ENCODE measurements at places on chromosomes 13 and 19. TPM values are rescaled to one million over a fixed set of nuclear protein-coding genes. Genes with fewer than 3 reads are reported as not detected.
A peak's percentile ranks its signal among the peaks of the same experiment; 100 is the strongest.

DNA sequence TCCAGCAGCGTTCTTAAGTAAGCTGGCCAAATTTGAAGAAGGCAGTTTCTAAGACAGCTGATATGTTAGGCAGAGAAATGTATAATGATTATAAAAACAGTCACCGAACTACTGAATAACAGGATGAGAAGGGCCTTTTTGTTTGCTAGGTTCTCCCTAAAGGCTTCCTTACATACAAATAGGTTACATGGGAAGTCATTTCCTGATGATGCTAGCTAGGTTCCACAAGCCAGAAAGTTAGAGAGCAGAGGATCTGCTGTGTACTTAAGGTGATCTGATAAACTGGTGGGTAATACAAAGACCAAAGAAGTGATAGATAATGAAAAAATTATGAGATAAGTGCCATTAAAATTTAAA, 139.7 kb downstream of the VWA8 start:
- DNase-seq: no peak

GRCh38 chr19:6711605-6712004, 8.8 kb downstream of the C3 start:
- DNase-seq: no peak

DNA sequence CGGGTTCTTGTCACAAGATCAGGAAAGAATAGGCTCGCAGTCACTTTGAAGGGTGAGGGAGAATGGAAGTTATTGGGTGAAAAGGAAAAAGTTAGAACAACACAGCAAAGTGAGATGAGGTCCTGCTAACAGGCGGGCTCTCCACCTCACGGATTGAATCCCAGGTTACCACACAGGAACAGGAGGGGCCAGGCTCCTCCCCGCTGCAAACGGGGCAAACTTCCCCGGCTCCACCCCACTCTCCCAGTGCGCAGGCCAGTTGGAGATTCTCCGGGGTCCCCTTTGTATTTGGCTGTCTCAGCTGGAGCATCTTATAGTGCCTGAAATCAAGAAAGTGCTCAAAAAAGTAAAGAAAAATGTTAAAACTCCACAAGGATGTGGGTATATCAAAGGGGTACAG, 78.3 kb upstream of the IPO5 start:
- no peak for DNase-seq

DNA sequence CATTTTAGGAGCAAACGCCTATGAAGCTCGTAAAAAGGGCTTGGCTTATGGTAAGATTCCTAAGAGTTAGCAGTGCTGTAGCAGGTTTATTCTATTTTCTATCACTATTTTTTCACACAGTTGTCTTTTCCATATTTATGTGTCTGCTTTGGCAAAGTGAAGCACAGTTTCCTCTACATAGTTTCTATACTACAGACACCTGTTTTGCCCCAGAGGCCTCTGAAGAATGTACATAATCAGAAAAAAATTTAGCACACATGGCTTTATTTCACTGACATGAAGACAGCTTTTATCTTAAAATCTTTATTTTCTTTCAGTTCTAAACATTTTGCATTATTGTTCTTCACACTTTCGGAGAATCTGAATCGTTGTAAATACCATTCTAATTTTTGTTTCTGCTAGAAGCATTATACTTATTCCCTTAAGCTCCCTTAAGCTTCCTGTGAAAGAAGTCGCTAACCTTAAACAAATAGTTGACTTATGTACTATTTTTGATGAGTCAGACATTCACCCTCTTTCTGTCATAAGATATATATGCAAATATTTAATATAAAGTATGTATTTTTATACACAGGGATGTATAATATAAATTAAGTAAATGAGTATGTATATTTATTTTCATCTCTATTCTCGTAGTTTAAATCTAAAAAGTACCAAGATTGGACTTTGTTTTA, 816.0 kb downstream of the OLFM4 start:
- DNase-seq: no peak

GRCh38 chr19:23118400-23118799, 1.6 kb downstream of the ZNF730 start:
- no peak for DNase-seq

DNA sequence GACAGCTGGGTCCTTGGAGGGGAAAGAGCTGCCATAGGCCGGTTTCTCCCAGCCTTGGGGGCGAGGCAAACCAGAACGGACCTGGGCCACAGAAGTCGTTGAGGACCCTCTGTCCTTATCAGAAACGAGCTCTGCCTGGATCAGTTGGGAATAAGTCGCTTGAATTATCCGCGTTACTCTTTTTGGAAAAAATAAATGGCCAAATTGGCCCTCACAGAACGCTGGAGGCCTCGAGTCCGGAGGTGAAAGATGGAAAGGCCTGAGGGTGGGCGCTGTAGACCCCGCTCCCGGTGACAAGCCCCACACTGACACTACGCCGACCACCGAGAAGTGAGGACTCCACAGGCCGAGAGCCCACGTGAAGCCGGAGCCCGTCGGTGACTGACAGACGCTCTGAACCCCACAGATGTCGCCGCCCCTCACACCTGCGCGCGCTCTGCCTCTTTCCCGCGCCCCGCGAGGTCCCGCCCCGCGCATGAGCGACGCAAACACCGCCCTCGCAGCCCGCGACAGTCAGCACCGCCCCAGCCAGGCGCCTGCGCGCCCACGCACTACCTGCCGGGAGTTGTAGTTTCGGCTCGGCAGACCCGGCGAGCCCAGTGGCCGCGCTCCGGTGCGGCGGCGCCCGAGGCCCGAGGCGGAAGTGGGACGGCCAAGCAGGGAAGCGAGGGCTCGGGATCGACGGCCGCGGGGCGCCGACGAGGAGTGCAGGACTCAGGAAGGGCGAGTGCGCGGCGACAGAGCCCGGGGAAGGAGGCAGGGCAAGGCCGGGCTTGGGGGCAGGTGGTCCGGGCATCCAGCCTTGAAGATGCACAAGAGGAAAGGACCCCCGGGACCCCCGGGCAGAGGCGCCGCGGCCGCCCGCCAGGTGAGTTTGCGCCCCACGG, at the start of the genes BRME1 and CC2D1A:
Gene BRME1, minus strand, starts transcription at position 484 of the 887 bp plus-strand sequence. CDS start 1,225 bp downstream, outside the sequence.
Gene CC2D1A, plus strand, starts transcription at position 568 of the 887 bp plus-strand sequence. Its CDS starts 241 bp downstream, at position 809.
- DNase-seq: peak; percentile 61

- no peak for DNase-seq
These were observed 134.3 kb downstream of the ZDHHC20 start for GRCh38 chr13:21324803-21325202.

DNA sequence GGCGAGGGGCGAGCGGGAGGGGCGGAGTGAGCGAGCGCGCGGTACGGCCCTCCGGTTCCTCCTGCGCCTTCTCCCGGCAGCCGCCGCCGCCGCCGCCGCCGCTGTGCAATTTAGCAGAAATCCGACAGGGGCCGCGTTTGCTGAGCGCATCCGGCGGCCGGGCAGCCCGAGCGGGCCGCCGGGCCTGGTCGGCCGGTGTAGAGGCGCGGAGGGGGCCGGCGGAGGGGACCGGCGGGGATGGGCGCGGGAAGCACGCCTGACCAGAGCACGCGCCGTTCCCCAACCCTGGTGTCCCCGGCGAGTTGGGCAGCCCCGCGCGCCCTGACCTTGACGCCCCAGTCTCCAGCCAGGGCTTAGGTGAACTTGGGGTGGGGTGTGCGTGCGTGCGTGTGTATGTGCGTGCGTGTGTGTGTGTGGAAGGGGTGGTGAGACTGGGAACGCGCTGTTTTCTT, 144.5 kb upstream of the ZNF536 start:
- DNase-seq: no peak

- no peak for DNase-seq
These were observed 201.0 kb downstream of the POSTN start for GRCh38 chr13:37397535-37397934.

DNA sequence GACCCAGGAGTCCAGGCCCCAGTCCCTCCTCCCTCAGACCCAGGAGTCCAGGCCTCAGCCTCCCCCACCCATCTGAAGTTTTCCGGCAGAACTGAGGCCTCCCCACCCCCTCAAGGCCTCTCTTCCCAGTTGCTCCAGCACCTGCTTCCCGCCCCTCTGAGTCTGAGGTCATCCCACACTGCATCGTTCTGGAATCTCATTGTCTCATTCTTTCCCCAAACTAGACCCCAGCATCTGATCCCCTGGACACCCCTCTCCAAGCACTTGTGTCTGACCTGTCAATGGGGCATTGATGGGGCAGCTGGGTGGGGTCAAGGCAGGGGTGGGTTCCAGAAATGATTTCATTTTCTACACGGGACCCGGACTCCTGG, 793 bp upstream of the SBK2 start:
- DNase-seq: no peak

DNA sequence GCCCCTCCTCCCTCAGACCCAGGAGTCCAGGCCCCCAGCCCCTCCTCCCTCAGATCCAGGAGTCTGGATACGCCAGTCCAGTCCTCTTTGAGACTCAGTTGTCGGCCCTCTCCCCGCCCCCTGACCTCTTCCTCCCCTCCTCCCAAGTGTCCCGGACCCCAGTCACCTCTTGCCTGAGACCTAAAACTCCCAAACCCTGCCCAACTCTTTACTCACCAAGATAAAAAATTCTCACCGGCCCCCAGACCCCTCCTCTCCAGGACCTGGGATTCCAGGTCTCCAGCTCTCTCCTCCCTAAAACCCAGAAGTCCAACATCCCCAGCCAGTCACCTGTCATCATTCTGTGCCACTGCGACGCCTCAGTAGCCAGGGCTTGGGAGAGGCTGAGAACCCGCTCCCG, 1.4 kb upstream of the HSD17B14 start:
- DNase-seq: no peak

- DNase-seq: no peak
These were observed 306.3 kb downstream of the DNAJC15 start for GRCh38 chr13:43329702-43330101.

GRCh38 chr19:35223084-35223790, 5.3 kb downstream of the FAM187B start:
- no peak for DNase-seq

- no peak for DNase-seq
These were observed 3.9 kb downstream of the MBNL2 start for GRCh38 chr13:97226013-97226412.

DNA sequence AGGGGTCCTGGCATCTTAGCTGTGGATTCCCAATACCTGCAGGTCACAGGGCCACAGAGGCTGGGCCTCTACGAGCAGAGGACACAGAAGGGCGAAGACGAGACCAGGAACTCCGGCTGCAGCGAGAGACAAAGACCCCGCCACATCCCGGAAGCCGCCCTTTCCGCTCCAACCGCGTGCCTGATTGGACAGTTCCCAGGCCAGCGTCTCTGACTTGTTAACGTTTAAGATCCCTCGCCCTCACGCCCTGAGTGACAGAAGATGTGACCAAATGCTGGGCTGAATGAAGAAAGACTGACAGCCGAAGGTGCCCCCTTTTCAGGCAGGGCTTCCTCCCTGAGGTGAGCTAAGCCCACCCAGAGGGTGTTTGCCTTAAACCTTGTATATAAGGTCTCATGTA, at the start of gene ZNF98:
Gene ZNF98, minus strand, starts transcription at position 136 of the 400 bp plus-strand sequence. Its CDS starts 122 bp downstream, at position 14.
- no peak for DNase-seq

DNA sequence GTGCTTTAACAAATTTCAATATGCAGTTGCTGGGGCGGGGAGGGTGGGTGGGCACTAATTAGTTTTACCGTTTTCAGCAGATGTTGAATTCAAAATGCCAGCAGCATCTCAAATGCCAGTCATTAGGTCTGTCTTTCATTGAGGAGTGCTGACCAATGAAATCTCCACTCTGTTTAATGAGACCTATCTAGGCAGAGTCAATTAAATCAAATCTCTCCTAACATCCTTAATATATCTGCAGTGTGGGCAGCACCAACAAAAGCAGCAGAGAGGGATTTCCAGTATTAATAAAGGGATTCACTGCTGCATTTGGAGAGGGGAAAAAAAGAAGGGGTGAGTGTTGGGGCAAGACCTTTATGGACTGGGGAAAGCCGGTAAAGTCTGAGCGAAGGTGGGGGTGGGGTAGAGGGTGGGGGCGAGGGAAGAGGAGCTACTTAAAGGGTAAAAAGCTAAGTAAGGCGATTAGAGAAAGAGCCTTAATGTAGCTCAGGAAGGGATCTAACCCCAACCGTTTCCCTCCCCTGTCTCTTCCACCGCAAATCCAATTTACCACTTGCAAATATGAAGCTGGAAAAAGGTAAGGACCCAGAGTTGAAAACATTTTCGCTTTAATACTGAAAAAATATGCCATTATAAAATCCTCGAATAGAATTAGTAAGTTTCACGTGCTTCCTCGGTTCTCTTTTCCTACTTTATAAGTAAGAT, 4.5 kb downstream of the SLITRK1 start:
- DNase-seq: no peak

GRCh38 chr19:10812196-10812595, 23.8 kb downstream of the TMED1 start:
- DNase-seq: no peak

ZNF846 gene
- 54.6 TPM for total RNA-seq

ZNF486 gene
- 2.3 TPM for total RNA-seq

SIRT2 gene
- 68.4 TPM for total RNA-seq

KCNC3 gene
- 1.3 TPM for total RNA-seq

KLK3 gene
- not detected for total RNA-seq

HDGFL2 gene
- 22.7 TPM for total RNA-seq

IFNL3 gene
- total RNA-seq: not detected

All from thoracic aorta (tissue), 2 donors.